ENCODE measurements at places on chromosomes 2 and 18.

DNA sequence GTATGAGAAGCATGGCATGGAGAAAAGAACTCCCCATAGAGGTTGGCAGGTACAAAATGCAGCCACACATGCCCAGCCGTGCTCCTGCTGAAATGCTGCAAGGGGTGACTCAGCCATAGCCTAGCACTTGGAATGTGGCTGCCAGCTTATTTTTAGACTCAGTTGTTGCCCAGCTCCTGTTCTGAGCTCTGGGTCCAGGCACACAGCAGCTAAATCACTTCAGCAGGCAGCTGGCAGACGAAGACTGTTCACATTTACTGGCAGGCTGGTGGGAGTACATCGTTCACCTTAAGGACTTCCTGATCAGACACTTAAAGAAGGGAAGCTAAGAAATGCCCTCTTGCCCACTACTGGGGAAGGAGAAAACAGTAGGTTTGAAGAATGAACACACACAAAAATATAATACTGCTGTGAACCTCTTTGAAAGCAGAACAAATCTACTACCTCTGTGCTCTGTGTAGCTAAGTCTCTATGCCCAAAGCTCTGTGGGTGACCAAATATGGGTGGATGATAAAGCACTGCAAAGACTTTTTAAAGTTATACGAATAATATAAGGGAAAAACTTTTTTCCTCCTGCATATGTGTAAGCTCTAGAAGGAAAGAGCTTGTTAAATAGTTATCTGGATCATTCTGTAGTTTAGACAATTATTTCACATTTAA, 146.1 kb downstream of the LNPK start:
- DNase-seq = peak; percentile 93

GRCh38 chr2:17101596-17101995, 416.6 kb downstream of the RAD51AP2 start:
- no peak for DNase-seq

DNA sequence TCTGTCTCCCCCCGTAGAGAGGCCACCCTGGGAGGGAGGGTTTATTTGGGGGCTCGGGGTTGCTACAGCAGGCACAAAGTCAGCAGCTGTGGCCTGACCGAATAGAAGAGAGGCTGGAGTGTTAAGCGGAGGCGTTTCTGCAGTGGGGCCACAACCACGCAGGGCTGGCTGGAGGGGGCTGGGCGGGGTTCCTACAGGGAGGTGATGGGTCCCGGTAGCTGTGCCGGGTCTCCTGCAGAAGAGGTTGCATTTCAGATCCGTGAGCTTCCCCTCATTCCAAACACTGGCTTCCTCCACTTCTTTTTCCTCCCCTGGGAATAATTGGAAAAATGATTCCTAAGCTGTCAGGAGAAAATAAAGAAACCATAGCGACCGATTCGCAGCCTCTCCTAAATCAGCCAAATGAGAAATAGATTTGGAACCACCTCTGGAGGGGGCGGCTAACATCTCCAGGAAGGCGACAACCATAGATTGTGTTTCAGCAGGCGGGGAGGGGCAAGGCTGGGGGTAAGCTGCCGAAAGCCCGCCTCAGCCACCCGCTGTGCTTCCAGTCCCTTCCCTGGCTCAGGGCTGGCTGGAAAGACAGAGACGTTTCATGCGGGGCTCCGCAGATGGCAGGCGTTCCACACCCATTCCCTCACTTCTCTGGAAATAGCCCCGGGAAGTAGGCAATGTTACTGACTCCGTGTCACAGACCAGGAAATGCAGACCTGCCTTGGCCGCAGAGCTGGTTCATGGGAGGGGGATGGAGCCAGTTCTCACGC, 85.6 kb upstream of the TAF1B start:
- DNase-seq = peak; percentile 93

DNA sequence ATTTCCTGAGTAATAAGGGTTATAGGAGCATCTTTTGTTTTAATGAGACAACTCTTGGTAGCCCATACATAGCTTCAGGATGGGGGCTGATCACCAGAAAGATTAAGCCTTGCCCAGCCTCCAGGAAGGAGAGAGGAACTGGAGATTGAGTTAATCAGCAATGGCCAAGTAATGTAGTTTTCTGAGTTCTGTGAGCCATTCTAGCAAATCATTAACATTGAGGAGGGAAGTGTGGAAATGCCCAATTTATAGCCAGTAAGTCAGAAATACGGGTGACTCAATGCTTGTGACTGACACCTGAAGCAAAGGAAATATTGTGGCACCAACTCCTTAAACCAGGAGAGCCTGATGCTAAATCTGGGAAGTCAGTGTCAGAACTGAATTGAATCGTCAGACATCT, 205.1 kb upstream of the SRD5A2 start:
- no peak for DNase-seq

DNA sequence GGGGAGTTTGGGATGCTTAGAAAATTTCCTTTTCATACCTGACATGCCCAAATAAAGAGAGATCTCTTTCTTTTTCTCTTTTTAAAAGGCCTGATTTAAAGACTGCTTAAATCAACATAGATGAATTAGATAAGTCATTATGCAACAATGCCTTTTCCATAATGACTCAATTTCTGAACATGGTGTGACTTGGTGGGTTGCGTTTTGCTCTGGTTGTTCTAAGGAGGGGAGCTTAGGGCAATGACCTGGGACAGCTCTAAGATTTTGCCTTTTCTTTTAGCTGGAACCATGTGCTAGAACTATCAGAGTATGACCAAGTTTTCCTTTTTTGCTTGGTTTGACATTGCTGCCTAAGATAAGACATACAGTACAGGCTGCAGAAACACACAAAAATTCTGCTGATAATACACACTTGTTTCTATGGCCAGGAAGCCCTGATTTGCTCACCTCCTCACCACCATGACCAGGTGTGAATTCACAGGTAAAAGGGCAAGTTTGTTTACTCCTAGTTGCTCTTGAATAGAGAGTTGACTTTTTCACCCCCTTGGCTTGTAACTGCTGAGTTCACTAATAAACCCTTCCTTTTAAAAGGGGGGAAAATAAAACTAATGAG, 58.1 kb upstream of the IL1RL1 start:
- DNase-seq = no peak

DNA sequence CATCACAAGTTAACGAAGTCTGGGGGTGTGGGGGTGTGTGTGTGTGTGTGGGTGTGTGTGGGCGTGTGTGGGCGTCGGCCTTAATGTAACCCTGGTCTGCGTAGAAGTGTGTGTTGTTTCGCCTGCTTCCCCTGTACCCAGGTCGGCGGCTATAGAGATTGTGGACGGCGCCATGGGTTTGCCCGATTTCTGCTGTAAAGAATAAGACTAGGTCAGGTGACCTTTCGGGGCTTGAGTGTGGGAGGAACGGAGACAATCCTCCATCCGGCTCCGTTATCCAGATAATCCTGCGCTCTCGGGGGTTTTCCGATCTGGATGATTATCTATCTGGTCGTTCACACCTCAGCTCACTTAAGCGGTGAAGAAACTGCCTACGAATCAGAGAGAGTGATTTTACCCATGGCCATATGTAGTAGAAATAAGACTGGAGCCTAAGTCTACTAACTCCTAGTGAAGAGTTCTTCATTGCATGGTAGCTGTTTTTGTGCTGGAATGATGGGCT, 543 bp downstream of the HADHB start:
- DNase-seq = no peak

- no peak for DNase-seq
Observed at GRCh38 chr18:44922968-44923367, 242.3 kb downstream of the SETBP1 start.

DNA sequence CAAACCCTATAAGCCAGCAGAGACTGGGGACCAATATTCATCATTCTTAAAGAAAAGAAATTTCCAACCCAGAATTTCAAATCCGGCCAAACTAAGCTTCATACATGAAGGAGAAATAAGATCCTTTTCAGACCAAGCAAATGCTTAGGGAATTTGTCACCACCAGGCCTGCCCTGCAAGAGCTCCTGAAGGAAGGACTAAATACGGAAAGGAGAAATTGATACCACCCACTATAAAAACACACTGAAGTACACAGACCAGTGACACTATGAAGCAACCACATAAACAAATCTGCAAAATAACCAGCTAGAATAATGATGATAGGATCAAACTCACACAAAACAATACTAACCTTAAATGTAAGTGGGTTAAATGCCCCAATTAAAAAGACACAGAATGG, 22.4 kb downstream of the NPHP1 start:
- DNase-seq = no peak

- DNase-seq = no peak
Observed at GRCh38 chr2:177289824-177290628, 25.5 kb upstream of the NFE2L2 start.

DNA sequence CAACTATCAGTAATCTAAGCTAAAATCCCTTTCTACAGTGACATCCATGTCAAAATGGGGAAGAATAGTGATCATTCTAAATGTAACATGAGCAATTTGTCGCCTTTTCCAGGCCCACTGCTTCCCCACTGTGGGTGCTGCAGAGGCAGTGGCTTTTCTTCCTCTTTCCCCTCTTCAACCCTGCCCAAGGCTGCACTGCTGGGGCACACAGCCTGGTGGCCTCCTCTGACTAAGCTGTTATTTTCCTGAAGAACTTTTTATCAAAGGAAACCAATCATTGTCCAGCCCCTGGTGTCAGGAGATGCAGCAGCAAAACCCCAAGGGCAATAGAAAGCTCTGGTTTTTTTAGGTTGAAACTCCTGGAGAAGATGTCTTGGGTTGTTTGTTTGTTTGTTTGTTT, 117.6 kb upstream of the KLF7 start:
- DNase-seq = no peak

DNA sequence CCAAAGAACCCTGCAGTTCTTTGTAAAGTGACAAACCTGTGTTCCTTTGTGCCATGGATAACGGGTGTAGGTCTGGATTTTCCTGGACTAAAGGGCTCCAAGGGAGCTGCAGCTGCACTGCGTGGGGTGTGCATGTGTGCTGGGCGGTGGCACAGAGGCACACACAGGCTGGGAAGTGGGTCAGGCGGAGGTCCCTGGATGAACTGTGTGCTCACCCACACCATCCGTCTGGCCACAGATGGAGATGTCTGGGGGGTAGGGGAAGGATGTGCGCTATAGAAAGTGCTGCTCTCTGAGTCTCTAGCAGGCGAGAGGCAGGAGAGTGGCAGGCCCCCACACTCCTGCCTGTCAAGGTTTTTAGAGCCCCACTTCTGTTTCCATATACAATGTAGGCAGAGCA, 137.2 kb downstream of the LOXHD1 start:
- no peak for DNase-seq

GRCh38 chr18:79750980-79751571, 46.7 kb upstream of the KCNG2 start:
- no peak for DNase-seq

DNA sequence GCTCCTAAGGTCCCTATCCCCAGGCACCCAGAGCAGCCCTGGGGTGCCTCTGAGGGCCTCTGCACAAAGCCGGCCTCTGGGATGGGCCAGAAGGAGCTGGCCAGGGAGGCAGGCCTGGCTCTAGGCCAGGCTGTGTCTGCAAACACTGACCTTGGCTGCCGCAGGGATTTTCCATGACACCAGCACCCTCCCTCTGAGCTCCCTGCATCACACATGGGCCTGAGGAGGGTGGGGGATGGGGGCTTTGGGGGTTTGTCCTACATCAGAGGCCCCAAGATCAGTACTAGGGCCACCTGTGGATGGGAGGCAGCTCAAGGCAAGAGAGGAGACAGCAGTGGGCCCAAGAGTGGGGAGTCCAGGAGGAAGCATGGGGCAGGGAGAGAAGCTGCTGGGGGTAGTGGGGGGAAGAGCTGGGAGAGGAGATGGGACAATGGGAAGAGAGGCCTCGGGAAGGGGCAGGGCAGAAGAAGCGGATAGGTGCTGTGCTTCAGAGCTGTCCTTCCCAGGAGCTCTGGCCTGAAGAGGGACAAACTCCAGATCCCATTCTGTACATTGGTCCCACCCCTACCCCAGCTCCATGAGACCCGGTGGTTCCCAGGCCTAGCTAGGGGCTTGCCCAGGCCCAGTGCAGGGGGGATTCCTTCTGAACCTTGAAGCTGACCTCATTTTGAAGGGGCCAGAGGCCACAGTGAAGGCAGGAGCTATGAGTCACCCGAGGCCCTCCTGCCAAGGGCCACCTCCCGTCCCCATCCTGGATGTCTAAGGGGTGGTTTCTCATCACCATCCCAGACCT, 28.0 kb downstream of the KCNK3 start:
- no peak for DNase-seq

GRCh38 chr2:237446338-237446665, 32.3 kb upstream of the COL6A3 start:
- DNase-seq = no peak

GRCh38 chr2:134410831-134411231, 157.0 kb downstream of the MGAT5 start:
- DNase-seq = no peak

Data from posterior cingulate gyrus (tissue), 11 donors.